ENCODE measurements at places on chromosomes 3 and 15.
A peak's percentile ranks its signal among the peaks of the same experiment; 100 is the strongest.

GRCh38 chr15:48175126-48175525 is 3.0 kb downstream of the MYEF2 start:
- DNase-seq, result no peak

DNA sequence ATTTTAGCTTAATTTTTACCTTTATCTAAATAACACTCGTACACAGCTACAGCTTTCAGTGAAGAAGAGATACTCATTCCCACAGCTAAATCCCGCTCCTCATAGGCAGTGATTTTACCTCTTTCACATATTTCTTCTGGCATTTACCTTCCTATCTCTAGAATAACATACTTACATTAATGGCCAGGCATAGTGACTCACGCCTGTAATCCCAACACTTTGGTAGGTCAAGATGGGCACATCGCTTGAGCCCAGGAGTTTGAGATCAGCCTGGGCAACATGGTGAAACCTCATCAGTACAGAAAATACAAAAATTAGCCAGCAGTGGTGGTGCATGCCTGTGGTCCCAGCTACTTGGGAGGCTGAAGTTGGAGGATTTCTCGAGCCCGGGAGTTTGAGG is 80.2 kb downstream of the PPARG start:
- DNase-seq, result no peak

GRCh38 chr3:8839607-8840325 is 70.4 kb upstream of the OXTR start:
- no peak for DNase-seq

GRCh38 chr3:184022323-184022722 is 4.6 kb upstream of the ABCC5 start:
- no peak for DNase-seq

DNA sequence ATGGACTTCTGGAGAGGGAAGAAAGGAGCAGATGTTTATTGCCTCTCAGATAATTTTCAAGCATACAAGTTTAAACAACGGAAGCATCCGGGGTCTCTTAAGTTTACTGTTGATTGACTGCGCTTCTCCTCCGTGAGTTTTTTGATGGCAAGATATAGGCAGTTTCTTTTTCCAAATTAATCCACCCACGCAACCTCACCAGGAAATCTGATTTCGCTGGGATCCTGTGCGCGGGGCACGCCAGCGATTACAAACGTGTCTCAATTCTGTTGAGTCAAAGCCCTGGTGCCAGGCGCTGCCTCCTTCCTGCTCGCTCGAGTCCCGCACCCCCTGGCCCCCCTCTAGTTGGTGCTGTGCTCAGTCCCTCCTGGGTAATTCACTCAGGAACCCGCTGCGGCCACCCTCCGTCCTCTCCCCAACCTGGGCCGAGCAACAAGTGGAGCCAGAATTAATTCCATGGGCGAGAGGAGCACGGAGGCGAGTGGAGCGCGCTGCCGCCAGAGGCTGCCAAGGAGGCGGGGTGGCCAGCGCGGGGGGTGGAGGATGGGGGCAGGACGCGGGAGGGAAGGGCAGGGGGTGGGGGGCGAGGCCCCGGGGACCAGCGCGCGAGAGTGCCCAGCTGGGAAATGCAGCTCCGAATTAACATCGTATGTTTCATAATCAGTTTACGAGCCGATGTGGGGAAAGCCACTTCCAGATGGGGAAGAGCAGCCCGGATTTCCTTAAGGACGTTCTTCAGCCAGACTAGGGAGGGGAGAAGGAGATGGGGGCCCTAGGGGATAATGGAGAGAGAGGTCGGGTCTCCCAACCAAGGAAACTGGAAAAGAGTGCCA is 6.0 kb downstream of the WNT5A start:
- peak; percentile 83 for DNase-seq

- no peak for DNase-seq
These were observed 13.9 kb downstream of the TNIK start for GRCh38 chr3:171446301-171446700.

GRCh38 chr15:55916666-55917409 is 76.6 kb downstream of the NEDD4 start:
- DNase-seq, result peak; percentile 73

DNA sequence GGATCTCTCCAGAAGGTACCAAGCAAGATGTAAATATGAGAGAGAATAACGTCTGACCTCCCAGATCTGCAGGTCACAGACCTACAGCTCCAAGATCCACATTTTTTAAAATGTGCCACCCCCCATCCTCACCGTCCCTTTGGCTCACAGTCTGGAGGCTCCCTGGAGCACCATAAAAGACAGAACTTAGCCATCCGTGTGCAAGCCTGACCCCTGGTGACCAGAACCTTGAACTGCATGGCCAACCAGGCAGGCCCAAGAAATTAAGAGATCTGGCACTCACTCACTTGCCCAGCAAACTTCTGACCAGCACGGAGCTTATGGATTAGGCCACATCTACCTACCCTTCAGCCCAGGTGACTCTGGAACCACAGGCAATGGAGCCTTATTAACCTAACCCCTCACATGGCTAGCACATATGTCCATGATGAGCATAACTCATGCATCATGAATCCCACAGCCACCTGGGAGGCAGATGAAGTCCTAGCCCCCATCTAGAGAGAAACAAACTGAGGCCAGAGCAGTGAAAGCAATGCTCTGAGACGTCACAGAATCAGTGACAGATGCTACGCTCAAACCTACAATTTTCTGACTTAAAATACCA is 275.3 kb downstream of the UACA start:
- DNase-seq, result no peak

GRCh38 chr3:57011022-57011421 is 49.4 kb upstream of the SPATA12 start:
- no peak for DNase-seq

GRCh38 chr15:70962084-70962483 is 69.5 kb downstream of the LRRC49 start:
- DNase-seq, result no peak

GRCh38 chr3:11619946-11620652 is 23.6 kb downstream of the VGLL4 start:
- no peak for DNase-seq

DNA sequence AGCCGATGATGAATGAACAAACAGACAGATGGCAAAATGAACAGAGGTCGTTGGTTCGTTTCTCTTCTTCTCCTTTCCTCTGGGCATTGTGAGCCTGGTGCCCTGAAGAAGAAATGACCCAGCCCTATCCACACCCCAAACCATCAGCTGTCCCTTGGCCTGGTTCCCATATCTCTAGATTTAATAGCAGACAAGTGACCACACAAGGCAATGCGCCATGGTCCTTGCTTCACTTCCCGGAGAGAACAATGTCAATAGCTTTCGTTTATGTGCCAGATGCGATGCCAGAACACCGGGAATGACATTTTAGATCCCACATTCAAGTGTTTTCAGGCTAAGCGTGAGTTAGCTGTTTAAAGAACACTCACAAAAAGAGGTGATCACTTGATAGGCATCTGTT is 17.7 kb downstream of the POC1A start:
- DNase-seq, result no peak

- no peak for DNase-seq
These were observed 18.9 kb downstream of the RAP2B start for GRCh38 chr3:153180860-153181372.

GRCh38 chr3:150760431-150761200 is 2.4 kb downstream of the SIAH2 start:
- DNase-seq, result no peak

DNA sequence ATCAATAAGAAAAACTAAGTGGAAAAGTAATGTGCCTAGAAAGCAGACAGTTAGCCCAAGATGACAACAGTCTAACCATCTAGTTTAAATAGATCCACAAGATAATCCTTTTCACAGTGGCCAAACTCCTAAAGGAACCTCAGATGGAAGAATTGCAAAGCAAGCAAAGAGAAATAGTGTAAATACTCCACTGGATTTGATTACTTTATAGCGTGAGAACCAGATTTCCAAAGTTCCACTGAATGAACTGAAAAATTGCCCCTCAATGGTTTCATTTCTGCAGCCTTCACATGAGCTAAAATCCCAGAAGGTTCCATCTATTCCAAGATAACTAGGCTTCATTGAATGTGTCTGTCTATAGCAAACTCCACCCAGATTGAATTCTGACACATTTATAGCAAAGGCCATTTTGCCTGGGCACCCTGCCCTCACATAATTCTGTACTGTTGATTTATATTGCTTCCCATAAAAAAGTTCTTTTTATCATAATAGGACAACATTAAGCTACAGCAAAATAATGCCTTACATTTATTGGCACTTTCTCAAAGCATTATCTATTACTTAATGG is 129.7 kb upstream of the THBS1 start:
- DNase-seq, result no peak

GRCh38 chr3:16183601-16184270 is 9.3 kb downstream of the GALNT15 start:
- peak; percentile 41 for DNase-seq

GRCh38 chr15:34584330-34584668 is 848 bp upstream of the GOLGA8B start:
- no peak for DNase-seq

DNA sequence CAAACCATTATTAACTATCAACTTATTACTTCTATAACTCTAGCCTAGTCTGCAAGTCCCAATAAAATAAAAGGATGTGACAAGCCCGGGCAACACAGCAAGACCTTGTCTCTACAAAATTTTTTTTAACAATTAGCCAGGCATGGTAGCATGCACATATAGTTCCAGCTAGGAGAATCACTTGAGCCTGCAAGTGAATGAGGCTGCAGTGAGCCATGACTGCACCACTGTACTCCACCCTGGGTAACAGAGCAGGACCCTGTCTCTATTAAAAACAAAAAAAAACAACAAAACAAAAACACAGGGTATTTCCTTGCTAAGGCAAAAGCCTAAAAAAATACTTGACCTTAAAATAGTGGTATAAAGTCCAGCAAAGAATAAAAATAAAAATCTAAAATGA is 31.4 kb downstream of the ANKRD28 start:
- no peak for DNase-seq

DNA sequence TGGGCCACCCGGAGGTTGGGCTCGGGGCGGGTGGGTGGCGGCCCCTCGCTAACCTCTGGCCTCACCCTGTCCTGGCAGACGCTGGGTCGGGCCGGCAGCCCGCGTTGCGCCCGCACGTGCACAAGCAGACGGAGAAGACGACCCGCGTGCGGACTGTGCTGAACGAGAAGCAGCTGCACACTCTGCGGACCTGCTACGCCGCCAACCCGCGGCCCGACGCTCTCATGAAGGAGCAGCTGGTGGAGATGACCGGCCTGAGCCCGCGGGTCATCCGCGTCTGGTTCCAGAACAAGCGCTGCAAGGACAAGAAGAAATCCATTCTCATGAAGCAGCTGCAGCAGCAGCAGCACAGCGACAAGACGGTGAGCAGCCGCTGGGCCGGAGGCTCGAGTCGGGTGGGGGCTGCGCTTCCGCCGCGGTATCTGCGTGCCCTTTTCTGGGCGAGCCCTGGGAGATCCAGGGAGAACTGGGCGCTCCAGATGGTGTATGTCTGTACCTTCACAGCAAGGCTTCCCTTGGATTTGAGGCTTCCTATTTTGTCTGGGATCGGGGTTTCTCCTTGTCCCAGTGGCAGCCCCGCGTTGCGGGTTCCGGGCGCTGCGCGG is 3.7 kb downstream of the ISL2 start:
- DNase-seq, result no peak

GRCh38 chr3:45163481-45163880 is 17.3 kb upstream of the CDCP1 start:
- no peak for DNase-seq

GRCh38 chr3:130787422-130788068 is 40.9 kb upstream of the PIK3R4 start:
- DNase-seq, result no peak

- DNase-seq, result no peak
These were observed 32.0 kb upstream of the CASR start for GRCh38 chr3:122151480-122151879.

- DNase-seq, result no peak
These were observed 153.5 kb upstream of the LPP start for GRCh38 chr3:188000361-188000861.

- DNase-seq, result no peak
These were observed 583.3 kb upstream of the CBLB start for GRCh38 chr3:106452096-106452495.

DNA sequence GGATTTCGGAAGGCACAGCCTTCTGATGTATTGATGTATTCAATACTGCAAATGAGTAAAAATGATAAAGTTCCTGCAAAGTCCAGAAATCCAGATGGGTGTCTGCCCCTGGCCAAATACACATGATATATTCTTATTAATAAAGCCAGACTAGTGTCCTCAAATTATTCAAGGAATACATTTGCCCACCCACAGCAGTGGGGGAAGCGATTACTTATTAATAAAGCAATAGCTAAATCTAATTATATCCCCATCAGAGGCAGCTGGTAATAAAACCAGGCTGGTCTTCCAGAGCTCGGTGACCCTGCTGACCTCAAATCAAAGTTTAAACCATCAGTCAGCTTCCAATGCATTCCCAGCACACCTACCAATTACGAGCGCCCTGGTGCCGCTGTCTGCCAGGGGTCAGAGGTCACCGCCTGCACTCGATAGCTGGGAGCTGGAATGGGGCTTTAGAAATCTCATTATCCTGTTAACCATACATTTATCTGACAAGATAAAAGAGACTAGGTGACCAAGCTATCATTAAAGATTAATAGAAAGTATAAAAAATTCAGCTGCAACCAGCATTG is 330.3 kb downstream of the UACA start:
- no peak for DNase-seq

DNA sequence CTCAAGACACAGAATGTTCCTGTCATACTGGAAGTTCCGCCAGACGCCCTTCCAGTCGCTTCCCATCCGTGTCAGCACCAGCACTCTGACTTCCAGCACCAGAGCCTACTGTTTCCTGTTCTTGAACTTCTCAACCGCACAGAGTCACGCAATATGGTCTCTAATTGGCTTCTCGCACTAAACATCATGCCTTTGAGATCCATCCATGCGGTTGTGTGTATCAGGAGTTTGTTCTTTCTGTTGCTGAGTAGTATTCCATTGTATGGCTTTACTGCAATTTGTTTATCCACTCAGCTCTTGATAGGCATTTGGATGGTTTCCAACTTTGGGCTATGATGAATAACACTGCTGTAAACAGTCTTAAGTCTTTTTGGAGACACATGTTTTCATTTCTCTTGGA is 112.1 kb downstream of the LRRK1 start:
- no peak for DNase-seq

GRCh38 chr3:56772952-56773938 is 28.5 kb downstream of the ARHGEF3 start:
- no peak for DNase-seq

GRCh38 chr15:29938361-29939335 is 116.4 kb upstream of the TJP1 start:
- DNase-seq, result no peak

GRCh38 chr3:64365877-64366276 is 140.6 kb upstream of the PRICKLE2 start:
- DNase-seq, result no peak

- DNase-seq, result peak; percentile 48
These were observed 299.6 kb upstream of the C2CD4B start for GRCh38 chr15:62464705-62465104.

- DNase-seq, result no peak
These were observed 80.2 kb upstream of the TPM1 start for GRCh38 chr15:62962101-62962995.

DNA sequence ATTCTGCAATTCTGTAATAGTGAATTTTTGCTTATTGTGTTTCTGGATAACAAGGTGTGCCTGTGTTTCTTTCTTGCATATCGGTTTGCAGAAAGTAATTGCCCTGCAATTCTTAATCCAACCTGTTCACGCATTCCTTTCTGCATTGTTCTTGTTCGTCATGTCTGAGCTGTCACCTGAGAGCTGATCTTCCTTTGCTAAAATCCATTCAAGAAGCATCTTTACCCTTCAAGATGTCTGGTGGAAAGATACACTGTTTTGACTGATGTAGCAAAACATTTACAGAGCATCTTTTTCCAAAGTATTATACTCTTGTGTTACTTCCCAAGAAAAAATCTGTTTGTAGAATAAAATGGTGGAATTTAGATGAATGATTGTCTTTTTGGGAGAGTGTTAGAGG is 159.0 kb upstream of the WNT5A start:
- DNase-seq, result no peak

GRCh38 chr3:30408105-30408557 is 198.3 kb upstream of the TGFBR2 start:
- DNase-seq, result no peak
